ENCODE measurements at places on chromosomes 4 and X. TPM values are rescaled to one million over a fixed set of nuclear protein-coding genes. Genes with fewer than 3 reads are reported as not detected.

CD40LG gene
- 122 TPM for total RNA-seq

- DNase-seq = no peak
These were observed 181.3 kb upstream of the TEX13D start for GRCh38 chrX:124151195-124151594.

GLRA3 gene
- not detected for total RNA-seq

SMARCA1 gene
- total RNA-seq = 0.36 TPM

DNA sequence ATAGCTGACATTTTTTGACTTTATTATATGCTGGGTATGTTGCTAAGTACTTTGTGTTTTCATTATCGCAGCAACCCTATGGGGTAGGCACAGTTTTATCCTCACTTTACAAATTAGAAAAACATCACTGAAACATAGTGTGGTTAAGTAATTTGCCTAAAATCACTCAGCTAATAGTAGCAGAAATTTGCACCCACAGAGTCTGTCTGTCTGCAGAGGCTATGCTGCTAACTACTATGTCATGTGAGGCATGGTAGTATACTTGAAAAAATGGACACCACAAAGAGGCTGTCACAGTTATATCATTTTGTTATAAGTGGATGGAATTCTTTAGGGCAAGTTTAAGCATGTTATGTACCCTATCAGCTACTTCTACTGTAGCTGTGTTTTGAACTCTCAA is 69.0 kb downstream of the STAG2 start:
- DNase-seq = no peak

- DNase-seq = no peak
These were observed 19.4 kb downstream of the GABRA2 start for GRCh38 chr4:46370531-46370930.

CCDC110 gene
- total RNA-seq = 0.25 TPM

IDS gene
- 39.9 TPM for total RNA-seq

GRCh38 chr4:152259866-152260265 is 276.0 kb downstream of the FBXW7 start:
- no peak for DNase-seq

GRCh38 chrX:19699151-19699550 is 183.8 kb upstream of the MAP3K15 start:
- no peak for DNase-seq

GAGE12F gene
- total RNA-seq = not detected

GRCh38 chr4:55736605-55737183 is 82.9 kb upstream of the EXOC1L start:
- DNase-seq = no peak

DNA sequence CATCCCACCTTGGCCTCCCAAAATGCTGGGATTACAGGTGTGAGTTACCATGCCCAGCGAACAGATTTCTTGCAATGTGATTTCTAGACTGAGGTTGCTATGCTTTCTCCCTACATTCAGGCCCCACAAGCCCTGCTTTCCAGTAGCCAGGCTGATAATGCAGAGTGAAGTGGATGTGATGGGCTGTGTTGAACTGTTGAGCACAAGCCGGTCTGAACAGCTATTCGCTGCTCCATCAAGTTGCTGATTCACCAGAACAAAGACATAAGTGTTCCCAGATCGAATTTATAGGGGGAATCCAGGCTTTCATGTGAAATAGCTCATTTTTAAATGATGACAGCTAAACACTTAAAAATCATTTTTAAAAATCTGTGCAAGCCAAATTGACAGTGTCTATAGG is 8.0 kb downstream of the NIPAL1 start:
- no peak for DNase-seq

UGT2B10 gene
- total RNA-seq = not detected

LSM6 gene
- total RNA-seq = 62.9 TPM

DNA sequence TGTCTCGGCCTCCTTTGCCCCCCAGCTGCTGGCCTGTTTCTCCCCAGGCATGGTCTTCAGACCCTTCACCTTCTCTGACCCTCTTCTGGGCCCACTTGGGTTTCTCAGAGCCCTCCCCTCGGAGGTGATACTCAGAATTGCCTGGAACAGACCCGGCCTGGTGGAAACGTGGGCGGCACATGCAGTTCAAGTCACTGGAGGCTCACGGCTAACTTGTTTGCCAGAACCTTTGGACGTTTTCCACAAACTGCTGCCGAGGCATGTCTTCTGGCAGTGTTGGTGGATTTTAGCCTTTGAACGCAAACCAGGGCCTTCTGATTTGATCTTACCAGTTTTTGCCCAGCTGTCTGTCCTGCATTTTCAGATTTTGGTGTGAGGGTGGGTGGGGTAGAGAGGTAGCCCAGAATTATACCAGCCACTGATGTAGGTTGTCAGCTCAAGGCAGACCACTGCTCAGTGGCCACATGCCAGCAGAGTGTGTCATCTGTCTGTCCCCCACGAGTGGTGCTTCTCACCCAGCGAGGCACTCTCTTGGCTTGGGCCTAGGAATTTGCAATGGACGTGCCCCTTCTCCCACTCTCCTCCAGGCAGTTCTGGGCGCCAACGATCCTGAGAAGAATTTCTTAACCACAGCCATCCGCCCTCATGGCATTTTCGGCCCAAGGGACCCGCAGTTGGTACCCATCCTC is 32.5 kb upstream of the ZNF185 start:
- no peak for DNase-seq

CENPVL2 gene
- not detected for total RNA-seq

DUSP21 gene
- total RNA-seq = not detected

DNA sequence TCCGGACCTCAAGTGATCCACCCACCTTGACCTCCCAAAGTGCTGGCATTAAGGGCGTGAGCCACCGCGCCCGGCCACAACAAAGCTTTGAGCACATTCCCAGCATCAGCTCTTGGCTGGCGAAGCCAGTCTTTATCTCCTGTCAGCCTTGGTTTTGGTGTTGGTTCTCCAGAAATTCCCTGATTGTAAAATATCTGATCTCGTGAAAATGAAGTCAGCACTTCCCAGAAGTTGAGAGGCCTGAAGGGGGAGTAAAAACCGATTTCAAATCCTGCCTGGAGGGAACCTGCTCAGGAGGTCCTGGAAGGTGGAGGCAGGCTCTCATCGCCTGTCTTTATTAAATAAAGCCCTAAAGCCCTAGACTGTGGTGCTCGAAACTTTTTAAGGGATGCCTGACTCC is 33.6 kb downstream of the PTTG2 start:
- DNase-seq = no peak

DNA sequence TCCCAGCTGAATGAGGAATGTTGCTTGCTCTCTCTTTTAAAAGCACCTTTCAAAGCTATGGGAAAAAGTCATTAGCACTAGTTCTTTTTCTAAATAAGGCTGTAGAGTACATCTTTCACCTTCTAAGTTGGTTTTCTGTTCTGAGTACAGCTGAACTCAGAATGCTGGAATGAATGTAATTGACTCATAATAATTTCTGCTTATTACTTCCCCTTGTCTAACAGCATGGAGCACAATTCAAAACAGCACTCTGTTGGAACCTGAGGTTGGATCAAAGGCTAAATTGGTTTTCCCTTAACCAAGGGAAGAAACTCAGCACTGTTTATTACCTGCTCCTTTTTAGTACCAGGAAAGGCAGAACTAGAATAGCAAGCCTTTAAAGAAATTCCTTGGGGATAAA is 33.5 kb upstream of the CYP2U1 start:
- no peak for DNase-seq

All from activated naive CD4-positive, alpha-beta T cell treated with anti-CD3 and anti-CD28 coated beads for 36 hours (primary cell).